ENCODE measurements at places on chromosomes 2 and 18.

- DNase-seq: no peak
Observed at GRCh38 chr2:109353806-109354745, 225.1 kb downstream of the SH3RF3 start.

DNA sequence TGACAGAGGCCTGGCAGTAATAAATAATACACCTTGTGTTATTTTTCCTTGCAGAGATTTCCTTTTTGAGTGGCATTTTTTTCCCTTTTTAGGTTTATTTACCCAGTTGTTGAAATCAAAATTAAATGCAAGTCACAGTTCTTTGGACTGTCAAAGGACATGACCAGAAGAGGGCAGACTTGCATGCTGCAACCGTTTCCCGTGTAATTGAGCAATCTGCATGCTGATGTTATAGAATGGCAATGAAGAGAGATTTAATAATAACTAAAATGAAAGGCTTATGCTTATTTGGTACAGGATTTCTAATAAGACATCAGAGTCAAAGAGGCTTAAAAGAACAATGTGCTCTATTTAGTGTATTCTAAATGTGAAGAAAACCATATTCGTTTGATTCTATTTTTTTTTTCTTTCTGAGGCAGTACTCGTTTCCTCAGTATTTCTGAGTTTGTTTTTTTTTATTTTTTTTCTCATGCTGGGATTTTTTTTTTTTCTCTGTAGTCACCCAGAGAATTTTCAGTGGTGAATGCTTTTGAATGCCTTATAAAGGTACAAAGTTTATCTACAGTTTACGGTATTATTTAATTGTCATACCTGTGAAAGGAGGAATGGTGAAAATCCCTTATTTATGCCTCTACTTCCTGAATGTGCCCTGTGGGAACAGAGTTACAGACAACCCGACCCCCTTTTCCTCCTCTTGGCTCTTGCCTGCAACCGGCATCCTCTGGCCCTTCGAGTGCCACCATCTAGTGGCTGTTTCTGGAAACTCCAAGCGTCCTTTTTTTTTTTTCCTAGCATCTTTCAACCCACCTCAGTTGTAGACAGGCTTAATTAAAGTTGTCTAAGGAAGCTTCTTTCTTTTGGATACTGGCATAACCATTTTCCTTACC lies 368.5 kb downstream of the LRRTM1 start:
- DNase-seq: peak; percentile 27

GRCh38 chr2:207873794-207874193 lies 104.1 kb upstream of the FZD5 start:
- DNase-seq: no peak

DNA sequence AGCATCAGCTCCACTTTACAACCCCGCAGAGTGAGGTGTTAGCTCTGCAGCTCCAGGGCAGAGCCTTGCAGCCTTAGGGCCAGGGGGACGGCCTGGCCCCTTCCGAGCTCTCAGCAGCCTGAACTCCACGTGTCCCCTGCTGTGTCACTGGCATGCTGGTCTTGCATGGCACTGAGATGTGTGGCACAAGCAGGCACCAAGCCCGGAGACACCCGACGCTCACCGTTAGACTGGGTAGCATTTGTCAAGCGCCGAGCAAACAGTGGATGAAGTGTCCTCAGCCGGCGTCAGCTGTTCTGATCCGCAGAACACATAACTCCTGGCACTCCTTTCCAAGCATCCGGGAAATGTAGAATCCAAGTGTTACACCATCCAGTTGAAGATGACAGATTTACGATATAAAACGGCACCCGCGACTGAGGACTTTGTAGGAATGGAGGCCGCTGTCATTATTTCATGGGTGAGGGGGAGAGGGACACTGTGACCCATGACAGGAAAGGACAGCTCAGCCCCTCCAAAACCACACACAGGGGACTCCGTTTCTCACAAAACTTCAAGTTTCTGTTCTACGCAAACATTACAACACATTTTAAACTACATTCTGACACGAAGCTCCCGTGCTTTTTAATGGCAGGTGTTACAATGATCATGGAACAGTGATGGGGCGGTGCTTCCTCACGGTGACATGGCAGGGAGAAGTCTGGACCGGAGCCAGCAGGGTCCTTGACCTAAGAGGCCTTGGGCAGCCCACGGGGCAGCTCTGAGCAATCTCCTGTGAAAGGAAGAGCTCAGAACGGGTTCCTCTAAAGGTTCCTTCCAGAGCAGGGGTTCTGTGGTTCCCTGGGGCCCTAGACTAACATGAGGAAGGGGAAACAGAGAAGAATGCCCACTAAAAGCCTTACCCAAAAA lies 89.4 kb downstream of the HDAC4 start:
- no peak for DNase-seq

DNA sequence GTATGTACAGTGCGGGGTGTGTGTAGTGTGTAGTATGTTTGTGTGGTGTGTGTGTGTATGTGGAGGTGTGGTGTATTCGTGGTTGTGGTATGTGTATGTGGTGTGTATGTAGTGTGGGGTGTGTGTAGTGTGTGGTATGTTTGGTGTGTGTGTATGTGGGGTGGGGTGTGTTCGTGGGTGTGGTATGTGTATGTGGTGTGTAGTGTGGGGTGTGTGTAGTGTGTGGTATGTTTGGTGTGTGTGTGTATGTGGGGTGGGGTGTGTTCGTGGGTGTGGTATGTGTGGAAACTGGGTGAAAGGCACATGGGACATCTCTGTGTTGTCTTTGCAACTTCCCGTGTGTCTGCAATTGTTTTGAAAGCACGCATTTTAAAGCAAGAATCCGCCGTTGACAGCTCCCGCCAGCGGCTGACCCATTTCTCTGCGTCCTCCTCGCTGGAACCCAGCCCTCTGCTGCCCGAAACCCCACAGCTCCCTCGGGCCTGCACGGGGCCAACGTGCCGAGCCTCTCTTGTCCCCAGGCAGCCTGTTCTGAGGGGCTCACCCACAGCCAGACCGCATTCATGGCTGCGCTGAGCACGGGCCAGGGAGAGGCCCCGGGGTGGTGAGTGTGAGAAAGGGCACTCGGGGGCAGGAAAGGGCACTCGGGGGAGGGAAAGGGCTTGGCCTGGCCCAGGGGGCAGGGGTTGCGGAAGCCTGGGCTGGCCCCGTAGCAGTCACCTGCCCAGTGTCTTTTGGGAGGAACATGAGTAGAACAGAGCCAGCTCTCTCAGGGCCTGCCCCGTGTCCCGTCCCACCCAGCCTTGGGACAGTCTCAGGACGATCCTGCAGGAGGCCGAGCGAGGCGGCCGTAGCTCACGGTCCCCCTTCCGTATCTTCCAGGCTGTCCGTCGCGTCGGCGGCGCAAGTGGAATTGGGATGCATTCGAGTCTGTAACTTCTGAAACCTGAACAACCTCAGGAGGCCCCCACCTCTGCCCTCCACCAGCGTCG lies 61.4 kb downstream of the TWIST2 start:
- no peak for DNase-seq

DNA sequence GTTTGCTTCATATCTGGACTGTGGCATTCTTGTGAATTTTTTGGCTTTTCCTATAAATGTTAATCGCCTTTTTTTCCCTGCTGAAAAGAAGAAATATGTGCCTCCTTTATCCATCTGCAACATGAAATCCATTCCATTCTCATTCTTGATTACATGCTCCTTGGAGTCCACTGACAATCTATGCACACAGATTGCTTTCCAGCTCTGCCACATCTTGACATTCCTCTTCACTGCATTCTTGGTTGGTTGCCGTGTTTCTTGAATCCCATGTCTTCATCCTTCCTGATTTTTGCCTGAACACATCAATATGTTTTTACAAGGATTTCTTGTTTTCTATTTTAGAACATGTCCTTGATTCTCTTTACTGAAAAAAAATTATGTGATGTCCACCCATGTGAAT lies 26.7 kb upstream of the BIRC6 start:
- no peak for DNase-seq

DNA sequence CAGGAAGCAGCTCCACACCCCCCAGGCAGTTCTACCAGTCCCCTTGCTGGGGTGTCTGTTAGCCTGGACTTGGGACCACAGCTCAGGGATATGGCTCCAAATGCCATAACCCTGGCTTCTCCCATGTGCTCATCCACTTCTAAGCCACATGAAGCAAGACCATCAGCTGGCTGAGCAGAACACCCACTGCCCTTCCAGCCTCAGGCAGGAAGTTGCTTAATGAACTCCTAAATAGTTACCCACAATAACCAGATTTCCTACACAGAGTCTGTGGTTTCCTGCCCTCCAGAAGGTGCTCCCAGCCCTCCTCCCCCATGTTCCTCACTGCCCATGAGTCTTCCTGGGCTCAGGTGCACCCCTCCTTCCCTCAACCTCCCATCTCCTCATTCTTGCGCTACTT lies 98.3 kb upstream of the EPC2 start:
- no peak for DNase-seq

- DNase-seq: no peak
Observed at GRCh38 chr2:112692495-112692911, 28.3 kb upstream of the NT5DC4 start.

DNA sequence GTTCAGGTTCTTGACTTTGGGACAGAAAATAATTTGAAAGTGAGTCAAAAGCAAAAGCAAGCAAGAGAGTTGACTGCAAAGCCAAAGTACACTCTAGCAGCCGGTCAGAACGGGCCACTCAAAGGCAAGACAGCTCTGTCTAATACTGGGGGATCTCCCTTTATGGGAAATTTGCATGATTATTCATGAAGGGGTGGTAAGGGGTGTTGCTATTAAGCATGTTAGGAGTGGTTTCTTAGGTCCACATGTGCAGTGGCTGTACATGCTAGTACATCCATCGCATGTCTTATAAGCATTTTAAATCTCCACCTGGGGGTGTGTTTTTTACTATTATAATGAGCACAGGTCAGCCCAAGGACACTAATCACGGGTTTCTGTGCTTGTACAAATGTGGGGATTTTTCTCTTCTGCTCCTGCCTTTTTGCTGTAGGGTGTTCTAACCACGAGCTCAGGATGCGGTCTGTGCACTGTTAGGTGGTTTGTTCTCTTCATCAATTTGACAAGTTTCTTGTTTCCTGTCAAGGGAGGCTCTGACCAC lies 60.2 kb upstream of the SPP2 start:
- DNase-seq: no peak

Measured in NCI-H1930 (cell line).